ENCODE measurements at places on chromosomes 5 and 9.
A peak's percentile ranks its signal among the peaks of the same experiment; 100 is the strongest.

DNA sequence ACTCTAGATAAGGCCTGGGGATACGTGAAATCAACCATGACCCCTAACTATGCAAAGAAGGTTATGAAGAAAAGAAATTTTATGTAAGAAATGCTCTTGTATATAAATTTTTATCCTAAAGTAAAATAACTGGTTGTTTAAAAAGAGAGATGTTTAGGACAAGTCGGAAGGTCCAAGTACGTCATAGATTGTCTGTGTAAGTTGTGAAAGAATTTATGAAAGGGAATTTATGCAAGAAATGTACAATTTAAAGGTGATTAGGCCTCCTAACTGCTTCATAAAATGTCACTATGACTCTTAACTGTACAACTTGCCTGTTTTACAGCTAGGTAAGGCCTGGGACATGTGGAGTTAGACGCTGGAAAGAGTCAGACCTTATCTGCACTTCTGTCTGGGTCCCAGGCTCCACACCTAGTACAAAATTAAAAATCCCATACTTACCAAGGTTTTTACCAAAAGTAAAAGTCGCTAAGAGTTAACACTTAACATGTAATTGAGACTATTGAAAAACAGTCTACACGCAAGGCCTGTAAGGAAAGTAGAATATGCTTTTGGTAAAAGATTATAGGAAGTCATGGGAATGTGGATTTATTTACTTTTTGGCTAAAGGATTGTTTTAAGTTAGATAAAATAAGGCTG lies 77.4 kb downstream of the KIAA0825 start:
- DNase-seq = no peak

DNA sequence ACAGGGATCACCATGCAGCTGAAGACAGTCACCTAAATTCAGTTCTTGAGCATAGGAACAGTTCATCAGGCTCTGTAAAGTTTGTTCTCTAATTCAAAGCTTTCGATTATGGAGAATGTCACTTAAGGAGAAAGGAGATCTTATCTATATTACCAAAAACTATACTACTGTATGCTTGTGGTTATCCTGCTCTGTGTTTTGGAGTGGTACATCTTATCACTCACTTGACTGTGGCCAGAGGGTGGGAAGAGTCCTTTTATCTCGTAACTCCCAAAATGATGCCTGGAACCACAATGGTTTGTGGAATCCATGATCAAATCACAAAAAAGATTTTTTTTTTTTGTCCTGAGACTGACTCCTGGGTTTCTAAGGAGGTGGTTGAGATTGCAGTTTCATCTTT lies 230.7 kb downstream of the COMMD10 start:
- DNase-seq = no peak

DNA sequence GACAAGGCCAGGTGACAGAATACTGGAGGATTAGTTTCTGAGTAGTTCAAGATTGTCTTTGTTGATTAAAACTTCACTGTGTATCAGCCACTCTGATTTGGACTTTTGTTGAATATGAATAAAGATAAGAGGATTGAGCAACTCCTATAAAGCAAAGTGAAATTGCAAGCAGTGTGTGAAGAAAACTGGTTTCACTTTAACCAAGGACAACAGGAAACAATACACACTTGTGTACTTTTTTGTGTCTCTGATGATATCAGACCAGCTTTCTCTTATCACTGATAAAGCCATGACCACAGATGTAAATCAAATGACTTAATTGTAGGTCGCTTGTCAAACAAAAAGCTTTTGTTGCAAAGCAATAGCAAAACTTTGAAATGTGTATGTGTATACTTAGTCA lies 268.6 kb downstream of the FER start:
- DNase-seq = no peak

GRCh38 chr9:109320742-109321448 lies at the start of gene EPB41L4B:
Gene EPB41L4B (minus strand): TSS chr9:109321059. CDS start chr9:109320446, 613 bp downstream.
- peak; percentile 86 for DNase-seq

- no peak for DNase-seq
Observed at GRCh38 chr5:120615967-120616645, 152.0 kb downstream of the PRR16 start.

DNA sequence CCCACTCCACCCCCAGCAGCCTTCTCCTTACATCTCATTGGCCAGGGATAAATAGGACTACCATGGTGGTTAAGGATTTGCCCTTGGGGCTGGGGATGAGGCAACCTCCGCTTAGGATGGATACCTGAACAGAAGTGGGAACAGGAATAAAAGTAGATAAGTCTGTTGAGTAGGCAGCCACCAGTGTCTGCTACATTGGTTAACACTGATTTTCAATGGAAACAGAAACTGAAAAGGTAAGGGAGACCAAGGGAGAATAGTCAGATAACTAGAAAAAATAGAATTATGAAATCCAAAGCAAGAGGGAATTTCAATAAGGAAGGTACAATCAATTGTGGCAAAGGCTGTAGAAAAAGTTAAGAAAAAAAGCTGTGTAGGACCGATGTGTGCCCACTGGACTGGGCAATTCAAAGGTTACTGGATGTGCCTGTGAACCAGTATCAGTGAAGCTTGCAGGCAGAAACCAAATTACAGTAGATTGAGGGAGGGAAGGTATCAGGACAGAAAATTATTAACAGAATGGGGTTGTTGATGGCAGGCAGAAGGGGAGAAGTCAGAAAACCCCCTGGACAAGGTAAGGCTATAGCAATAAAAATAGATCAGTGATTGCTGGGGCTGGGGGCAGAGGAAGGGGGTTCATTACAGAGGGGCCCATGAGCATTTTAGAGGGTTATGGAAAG lies 48.7 kb downstream of the DNAJC21 start:
- DNase-seq = no peak

DNA sequence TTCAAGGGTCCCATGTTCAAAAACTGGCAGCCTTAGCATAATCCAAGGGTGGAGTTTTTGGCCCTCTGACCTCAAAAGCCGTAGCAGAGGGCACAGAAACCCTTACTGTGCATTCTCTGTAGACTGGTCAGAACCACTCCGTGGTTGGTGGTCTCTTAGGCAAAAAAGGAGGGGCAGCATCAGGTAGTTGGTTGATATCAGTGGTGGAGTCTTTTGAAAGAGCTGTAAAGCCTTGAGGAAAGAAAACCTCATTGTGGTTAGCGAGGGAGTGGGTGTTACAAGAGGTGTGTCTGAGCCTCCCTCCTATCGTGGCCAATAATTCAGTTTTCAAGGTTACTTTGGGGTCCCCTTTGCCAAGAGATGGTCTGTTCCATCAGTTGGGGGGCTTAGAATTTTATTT lies 40.9 kb downstream of the ARHGEF28 start:
- no peak for DNase-seq

DNA sequence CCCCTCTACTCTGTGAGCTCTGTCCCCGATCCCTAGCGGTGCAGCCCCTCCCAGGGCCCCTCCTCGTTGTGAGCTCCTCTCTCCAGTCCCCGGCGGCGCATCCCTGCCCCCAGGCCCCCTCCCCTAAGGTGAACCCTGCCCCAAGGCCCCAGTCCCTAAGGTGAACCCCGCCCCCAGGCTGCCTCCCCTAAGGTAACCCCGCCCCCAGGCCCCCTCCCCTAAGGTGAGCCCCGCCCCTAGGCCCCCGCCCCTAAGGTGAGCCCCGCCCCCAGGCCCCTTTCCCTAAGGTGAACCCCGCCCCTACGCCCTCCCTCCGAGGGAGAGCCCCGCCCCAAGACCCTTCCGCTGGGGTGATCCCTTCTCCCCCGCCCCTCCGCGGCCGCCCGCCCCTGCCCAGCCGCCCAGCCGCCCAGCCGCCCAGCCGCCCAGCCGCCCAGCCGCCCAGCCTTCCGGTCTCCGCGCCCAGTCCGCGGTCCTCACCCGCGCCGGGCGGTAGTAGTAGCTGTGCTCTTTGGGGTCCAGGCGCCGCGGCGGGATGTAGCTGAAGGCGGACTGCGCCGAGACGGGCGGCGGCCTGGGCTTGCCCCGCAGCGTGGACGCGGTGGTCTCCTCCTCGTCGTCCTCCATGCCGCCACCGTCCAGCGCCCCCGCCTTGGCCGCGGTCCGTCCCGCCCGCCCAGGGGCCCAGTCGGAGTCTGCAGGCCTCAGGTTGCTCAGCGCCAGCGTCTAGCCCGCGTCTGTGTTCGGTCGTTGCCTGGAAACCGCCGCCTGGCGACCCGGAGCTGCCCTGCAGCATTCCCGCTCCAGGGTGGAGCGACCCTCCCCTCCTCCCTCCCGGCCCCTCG lies at the start of gene CFAP90:
Gene CFAP90 (minus strand): TSS at position 739 of the 845 bp plus-strand sequence. CDS start 112 bp downstream, at position 627.
- no peak for DNase-seq

GRCh38 chr9:110947491-110948044 lies 90.7 kb downstream of the LPAR1 start:
- no peak for DNase-seq

- DNase-seq = no peak
Observed at GRCh38 chr9:120603591-120603990, 23.6 kb upstream of the CDK5RAP2 start.

DNA sequence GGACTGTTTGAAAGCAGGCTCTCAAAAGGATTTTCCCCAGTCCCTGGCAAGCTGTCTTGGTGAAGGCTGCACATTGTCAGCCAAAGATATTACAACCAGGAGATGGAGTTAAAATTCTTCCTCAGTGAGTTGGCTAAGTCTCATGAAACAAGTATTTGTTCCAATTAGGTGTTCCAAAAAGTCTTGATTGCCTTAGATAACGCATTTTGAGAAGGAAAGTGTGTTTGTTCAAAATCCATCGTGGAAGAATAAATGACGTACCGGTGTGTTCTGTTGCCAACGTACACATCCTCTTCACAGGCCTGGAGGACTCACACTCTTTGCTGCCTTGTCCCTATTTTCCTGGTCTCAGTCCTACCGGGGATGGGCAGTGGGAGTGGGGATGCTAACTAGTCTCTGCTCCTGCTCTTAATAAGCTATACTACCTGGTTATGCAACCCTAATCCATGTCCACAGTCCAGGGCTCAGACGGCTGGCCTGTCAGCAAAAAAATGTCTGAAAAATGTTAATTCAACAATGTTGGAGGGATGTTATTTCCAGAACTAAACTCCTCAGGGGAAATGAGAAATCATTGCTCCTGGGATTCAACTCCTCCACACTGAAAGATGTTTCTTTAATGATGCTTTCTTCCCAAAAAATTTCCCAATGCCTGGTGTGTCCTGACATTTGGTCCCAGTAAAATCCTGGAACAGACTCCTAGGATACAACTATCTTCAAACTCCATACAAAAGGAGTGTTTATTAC lies 175.3 kb upstream of the KLF9 start:
- DNase-seq = no peak

Data from memory B cell (primary cell).